ENCODE measurements at places on chromosomes 12 and 14. TPM values are rescaled to one million over a fixed set of nuclear protein-coding genes. Genes with fewer than 3 reads are reported as not detected.

- DNase-seq = no peak
Measured at GRCh38 chr12:67446716-67447115, 177.6 kb downstream of the CAND1 start.

Gene EP400
- polyA plus RNA-seq = 39.4 TPM

Gene C14orf39
- 1.1 TPM for polyA plus RNA-seq

Gene OTOGL
- 1.4 TPM for polyA plus RNA-seq

- DNase-seq = no peak
Measured at GRCh38 chr12:59723520-59723919, 127.7 kb downstream of the SLC16A7 start.

- DNase-seq = no peak
Measured at GRCh38 chr12:96044943-96045290, 9.5 kb upstream of the LTA4H start.

Gene CAPZA3
- 0.37 TPM for polyA plus RNA-seq

Gene PIANP
- polyA plus RNA-seq = 11.7 TPM

Gene IFNG
- polyA plus RNA-seq = not detected

DNA sequence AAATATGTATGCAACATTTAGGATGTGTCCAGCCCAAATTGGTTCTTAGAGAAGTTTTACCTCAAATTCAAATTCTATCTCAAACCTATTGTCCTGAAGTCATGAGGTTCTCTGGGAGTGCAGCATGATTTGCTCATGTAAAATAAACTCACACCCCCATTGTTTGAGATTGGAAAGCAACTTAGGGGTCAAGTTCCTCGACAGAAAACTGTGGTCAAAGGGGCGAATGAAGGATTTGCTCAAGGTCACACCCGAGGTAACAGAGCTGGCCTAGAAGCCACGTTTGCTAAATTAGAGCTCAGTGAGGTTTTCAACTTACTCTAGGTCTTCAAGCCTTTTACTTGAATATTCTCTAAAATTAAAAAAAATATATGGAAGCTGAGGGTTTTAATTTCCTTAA is 197.7 kb upstream of the GZMB start:
- no peak for DNase-seq

Gene FOXG1
- polyA plus RNA-seq = 0.06 TPM

DNA sequence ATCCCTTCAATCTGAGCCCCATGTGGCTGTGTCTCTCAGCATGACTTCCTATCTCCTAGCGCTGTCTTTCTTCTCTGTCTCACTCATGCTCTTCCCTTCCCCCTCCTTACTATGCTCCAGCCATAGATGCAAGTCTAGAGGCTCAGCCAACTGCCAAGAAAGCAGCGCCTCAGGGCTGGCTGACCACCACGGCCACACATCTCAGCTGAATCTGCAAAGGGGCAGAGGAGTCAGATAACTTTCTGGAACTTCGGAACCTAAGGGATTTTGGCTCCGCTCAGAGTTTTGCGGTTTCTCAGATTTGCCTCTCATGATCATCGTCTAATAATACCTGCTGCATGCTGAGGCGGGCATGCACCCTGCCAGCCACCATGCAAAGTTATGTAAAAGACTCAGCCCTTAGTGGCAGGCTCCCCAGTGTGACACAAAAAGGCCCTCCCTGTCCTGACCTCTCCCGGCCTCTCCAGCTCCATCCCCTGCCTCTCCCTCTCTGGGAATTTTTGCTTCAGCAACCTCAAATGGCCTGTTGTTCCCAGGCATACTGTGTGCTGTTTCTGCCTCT is 5.0 kb upstream of the FGF6 start:
- DNase-seq = no peak

- no peak for DNase-seq
Measured at GRCh38 chr12:39852346-39852745, 232.7 kb upstream of the ABCD2 start.

Gene CCDC197
- not detected for polyA plus RNA-seq

Gene PRICKLE1
- polyA plus RNA-seq = 45.4 TPM

DNA sequence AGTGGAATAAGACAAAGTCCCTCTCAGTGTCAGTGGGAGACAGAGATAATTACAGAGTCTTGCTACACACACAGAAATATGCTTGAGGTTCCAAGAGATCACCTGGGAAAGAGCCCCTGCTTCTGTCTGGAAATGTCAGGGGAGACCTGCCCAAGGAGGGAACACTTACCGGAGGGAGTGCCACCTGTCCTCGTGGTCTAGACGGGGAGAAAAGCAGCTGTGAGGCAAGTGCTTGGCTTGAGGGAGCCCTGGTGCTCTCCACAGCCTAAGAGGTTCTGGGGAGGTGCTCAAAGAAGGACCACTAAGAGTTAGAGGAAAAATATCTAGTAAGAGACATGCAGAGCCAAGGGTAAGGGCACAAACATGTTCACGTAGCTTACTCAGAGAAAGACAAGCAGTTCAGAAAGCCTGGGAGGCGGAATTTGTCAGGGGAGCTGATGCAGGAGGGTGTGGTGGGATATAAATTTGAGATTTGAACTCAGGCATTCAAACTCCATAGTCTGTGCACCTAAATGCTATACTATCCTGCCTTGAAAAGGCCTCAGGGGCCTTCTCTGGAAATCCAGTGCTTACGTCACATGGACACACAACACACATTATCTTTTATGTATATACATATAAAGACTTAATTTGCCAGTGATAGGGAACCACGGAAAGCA is 38.2 kb upstream of the GNPNAT1 start:
- no peak for DNase-seq

GRCh38 chr12:9707864-9708808 is 24.8 kb downstream of the CLECL1 start:
- peak; percentile 13 for DNase-seq

- no peak for DNase-seq
Measured at GRCh38 chr12:51382173-51382572, 9.0 kb downstream of the GALNT6 start.

DNA sequence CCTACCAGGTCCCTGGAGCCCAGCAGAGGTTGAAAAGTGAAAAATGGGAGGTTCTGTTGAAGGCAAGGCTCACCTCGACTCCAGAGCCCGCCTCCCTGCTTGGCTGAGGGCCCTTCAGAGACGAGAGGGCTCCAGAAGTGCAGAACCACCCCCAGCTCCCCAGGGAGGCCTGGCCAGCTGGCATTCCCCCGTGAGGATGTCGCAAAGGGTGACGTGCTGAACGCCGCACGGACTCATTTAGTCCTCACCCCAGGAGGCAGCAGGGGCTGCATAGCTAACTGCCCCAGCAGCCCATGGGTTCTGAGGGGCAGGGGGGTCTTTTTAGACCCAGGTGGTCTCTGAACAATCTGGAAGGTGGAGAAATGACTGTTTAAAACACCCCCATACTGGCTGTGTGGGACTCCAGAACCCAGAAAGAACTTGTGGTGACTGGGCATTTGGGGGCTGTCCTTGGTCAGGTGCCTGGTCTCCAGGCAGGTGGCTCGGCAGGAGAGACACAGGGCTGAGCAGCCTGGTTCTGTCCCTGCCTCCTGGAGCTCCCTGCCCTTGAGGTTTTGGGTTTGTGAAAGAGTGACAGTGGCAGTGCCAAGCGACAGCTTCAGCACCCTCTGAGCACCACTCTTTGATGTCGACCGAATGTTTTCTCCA is 32.0 kb downstream of the ANAPC7 start:
- no peak for DNase-seq

DNA sequence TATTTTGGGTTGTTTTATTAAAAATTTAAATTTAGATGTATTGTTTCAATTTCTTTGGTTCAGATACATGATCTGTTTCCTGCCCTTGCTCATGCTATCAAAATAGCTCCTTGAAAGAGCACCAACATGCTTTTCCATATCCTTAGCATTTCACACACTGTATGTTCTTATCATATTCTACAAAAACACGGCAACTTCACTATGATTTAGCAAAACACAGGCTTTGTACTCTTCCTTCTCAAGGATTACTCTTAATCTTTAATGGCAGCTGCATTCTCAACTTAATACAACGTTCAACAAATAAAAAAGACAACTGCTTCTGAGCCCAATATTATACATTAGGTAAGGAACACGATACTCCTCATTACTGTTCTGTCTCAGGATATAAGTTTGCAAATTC is 2.9 kb upstream of the GLRX5 start:
- DNase-seq = no peak

Gene FNTB
- polyA plus RNA-seq = 34.7 TPM

DNA sequence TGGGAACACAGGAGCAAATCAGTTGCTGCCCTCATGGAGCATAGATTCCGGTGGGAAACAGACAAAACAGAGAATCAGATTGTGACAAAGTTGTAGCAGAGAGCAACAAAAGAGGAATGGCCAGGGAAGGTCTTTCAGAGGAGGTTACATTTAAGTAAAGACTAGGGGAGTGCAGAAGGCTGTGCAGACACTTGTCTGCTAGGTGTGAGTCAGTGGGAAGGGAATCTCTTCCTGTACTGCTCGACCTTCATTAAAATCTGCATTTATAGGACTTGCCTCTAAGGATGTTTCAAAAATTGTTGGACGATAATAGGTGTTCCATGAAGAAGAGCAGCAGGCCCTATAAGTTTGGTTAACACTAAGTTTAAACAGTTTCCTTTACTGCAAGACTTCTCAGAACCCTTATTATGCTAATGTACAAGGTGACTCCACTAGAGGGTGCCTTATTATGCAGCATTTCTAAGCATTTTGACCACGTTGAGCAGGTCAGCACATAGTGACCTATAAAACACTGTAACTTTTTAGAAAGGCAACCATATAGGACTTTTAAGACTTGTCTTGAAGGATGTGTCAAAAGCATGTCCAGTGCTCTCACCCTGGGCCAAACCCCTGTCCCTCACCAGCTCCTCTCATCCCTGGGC is 91.8 kb upstream of the RIC8B start:
- DNase-seq = no peak

Gene NANOG
- 0.53 TPM for polyA plus RNA-seq

- DNase-seq = no peak
Measured at GRCh38 chr12:70482764-70483163, 116.7 kb downstream of the KCNMB4 start.

DNA sequence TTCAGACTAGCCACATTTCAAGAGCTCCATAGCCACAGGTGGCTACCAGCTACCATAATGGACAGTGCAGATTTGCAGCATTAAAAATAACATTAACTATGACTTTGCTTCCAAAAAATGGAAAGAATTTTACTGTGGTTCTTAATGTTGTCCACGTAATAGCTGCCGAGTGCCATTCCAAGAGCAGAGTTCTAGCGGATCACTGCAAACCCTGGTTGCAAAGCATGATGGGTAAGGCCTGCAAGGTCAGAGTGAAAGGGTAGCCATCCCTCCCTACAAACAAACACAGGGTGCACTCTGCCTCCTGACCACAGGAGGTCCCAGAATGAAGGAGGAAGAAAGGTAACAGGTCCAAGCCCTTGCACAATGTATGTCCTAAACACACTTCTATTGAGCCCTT is 157.6 kb downstream of the DPF3 start:
- no peak for DNase-seq

GRCh38 chr14:89164168-89165073 is 252.6 kb downstream of the FOXN3 start:
- DNase-seq = no peak

- no peak for DNase-seq
Measured at GRCh38 chr14:68772761-68773381, 20.0 kb downstream of the ZFP36L1 start.

DNA sequence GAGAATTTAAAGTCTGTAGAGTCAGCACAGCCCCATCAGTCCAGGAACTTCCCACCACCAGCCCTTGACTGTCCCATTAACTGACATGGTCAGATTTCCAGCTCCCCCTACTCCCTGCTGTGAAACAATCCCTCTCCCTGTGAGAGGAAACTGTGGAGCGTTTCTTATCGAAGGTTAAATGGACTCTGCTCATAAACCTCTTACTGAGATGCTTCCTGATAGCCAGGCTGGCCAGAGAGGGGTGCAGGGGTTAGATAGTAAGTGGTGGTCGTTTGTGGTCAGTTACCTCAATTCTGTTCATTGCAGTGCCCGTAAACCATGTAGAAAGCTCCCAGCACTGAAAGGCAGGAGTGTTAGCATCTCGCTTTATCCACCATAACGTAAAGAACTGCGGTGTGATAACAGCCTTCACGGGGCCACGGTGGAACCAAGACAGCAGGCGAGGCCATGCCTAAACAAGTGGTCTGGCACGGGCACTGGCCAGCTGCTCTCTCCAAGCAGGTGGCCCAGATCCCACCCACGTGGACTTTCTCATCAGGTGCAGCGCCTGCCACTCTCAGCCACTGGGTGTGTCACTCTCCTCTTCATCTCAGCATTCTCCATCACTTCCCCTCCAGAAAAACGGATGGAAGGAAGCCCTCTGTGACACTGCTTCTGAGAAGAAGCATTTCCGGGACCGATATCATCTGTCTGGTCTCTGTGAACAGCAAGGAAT is 102.2 kb downstream of the FBXL14 start:
- no peak for DNase-seq

DNA sequence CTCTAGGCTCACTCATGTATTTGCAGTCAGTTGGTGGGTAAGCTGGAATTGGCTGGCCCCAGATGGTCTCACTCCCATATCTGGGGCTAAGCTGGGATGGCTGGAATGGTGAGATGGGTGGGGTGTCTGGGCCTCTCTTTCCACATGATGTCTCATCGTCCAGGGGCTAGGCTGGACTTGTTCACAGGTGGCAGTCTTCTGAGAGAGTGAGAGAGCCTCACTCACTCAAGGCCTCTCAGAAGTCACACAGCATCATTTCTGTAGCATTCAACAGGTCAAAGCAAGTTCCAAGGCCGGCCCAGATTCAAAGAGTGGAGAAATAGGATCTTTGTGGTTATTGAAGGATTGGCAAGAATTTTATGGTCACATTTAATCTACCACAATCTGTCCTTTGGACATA is 102.7 kb downstream of the UNC79 start:
- no peak for DNase-seq

DNA sequence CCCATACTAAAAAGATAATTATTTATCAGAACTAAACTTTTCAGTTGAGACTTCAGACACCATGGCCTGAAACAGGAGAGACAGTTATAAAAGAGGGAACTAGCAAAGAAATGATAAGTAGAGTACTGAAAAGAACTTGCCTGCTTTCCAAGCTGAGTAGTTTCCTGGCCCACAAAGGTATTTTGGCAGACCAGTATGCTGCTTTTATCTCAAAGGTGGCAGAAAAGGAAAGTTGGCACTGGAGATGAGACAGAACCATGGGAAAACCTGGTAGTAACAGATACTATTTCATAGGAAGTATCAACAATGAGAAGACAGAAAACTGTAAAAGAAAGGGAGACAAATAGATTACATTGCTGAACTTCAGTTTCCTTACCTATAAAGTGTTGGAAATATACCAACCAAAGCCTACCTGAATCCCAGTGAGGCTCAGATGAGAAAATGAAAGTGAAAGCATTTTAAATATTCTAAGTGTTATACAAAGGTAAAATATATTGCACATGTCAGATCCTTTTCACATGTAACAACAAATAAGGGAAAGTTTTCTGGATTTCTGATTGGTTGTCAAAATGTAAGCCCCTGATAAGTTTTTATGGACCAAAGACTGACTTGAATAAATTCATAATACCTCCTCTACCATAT is 155.3 kb upstream of the FSCB start:
- DNase-seq = no peak

DNA sequence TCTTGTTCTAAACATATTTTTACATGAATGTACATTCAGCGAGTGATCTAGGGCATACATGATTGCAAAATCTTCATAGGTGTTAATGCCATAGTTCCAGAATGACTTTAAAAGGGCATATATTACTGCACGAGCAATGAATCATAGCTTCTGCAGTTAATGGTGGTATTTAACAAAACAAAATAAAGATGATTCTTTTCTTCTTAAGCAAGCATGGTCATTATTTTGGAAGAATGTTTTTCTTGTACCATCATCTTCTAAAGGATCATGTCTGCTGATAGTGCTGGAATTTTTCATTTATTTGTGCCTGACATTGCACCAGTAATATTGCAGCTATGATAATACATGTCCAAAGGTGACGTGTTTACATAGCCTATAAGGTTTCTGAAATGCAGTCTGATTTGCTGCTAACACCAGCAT is 388.6 kb downstream of the CCDC91 start:
- no peak for DNase-seq

Gene ANKRD33
- 0.45 TPM for polyA plus RNA-seq

Gene KRT72
- 0.12 TPM for polyA plus RNA-seq

Gene TAMALIN
- 19.7 TPM for polyA plus RNA-seq

Gene SLC10A1
- polyA plus RNA-seq = not detected
